Stimulated activated CD8-positive, alpha-beta memory T cell treated with anti-CD3 and anti-CD28 coated beads, Interleukin-4, amount 100 ng/mL, for 4 hours (primary cell): ENCODE measurements at places on chromosomes 1 and 21.

GRCh38 chr1:41357451-41358101 lies 3.7 kb upstream of the FOXO6 start:
- DNase-seq, result no peak

GRCh38 chr1:116031302-116031835 lies 55.1 kb downstream of the SLC22A15 start:
- no peak for DNase-seq

DNA sequence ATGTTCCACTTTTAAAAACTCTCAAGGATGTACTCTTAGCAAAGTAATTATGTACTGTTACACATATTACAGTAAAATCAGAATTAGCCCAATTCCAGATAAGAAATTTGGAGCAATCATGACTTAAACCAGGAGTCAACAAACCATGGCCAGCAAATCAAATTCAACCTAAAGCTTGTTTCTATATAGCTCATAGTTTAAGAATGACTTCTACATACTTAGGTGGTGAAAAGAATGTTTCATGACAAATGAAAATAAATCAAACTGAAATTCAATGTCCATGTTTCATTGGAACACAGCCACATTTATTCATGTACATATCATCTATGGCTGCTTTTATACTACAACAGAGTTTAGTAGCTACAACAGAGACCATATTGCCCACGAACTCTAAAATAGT lies 35.1 kb downstream of the FRRS1 start:
- DNase-seq, result no peak

GRCh38 chr1:218339267-218339831 lies 5.8 kb upstream of the TGFB2 start:
- DNase-seq, result no peak

GRCh38 chr1:43914576-43915525 lies 18.8 kb upstream of the ARTN start:
- DNase-seq, result no peak

GRCh38 chr1:36638268-36638667 lies 155.6 kb upstream of the CSF3R start:
- DNase-seq, result no peak

DNA sequence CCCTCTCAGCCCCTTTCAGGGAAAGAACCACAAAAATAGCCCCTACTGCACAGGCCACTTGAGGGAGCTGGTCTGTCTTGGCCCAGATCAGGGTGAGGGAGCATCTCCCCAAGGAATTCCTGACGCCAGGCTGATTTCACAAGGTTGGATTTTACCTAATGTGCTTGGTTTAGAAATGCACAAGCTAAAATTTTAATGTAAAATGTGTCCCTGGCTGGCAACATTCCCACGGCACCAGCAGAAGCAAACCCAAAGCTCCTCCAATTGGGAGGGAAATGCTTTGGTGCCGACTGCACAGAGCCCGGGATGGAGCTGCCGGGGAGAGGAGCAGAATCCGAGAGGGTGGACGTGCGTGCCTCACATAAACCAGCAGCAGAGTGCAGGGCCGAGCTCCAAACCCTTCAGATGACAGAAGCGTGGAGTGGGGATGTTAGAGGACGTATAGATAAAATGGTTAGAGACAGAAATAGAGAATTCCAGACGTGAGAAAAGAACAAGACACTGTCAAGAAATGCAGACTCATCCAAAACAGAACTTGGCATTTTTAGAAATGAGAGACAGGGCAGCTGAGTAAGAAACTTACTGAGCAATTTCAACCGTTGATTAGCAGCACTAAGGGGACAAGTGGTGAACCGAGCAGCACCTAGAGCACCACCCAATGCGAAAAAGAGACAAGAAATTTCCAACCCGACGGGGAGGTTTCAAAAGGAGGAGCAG lies 41.6 kb upstream of the TMEM52 start:
- no peak for DNase-seq

DNA sequence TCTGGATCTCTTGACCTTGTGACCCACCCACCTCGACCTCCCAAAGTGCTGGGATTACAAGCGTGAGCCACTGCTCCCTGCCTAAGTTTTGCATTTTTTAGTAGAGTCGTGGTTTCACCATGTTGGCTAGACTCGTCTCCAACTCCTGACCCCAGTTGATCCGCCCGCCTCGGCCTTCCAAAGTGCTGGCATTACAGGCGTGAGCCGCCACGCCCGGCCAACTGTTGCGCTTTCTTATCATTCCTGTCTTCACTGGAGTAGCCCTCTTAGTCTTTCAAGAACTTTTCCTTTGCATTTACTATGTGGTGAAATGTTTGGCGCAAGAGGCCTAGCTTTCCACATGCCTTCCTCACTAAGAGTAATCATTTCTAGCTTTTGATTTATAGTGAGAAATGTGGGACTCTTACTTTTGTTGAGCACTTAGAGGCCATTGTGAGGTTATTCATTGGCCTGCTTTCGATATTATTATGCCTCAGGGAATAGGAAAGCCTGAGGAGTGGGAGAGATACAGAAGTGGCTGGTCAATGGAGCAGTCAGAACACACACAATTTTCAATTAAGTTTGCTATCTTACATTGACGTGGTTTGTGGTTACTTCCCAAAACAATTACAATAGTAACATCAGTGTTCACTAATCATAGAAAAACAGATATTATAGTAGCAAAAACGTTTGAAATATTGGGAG lies 111.0 kb downstream of the ZMYM4 start:
- no peak for DNase-seq

GRCh38 chr1:22936681-22937080 lies 36.0 kb downstream of the LACTBL1 start:
- no peak for DNase-seq
